ENCODE measurements at places on chromosomes 3 and 15. TPM values are rescaled to one million over a fixed set of nuclear protein-coding genes. Genes with fewer than 3 reads are reported as not detected.

DNA sequence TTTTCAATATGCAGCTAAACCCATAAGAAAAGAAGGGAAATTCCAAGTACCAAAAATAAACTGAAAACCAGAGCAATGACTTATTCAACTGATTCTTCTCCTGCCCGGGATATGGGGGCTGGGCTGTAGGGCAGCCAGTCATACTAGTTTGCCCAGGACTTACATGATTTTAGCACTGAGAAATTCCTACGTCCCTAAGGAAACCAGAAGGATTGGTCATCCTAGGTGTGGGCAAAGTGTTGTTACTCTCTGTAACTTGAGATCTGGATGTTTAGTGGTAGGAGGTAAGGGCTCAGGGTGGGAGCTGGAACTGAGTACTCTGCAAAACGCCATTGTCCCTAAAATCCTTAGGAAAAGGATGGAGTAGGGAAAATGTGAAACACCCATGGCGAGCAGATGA, 1.2 kb upstream of the DAZL start:
- H3K27me3 ChIP-seq = peaks cover 4% of the 10 kb centered on the region
- H3K4me1 ChIP-seq = peaks cover 7% of the 10 kb centered on the region
- DNase-seq = no peak
- H3K36me3 ChIP-seq = peaks cover 3% of the 10 kb centered on the region
- no peak overlapping the region for H3K4me3 ChIP-seq

Gene NANOGP8
- 0.64 TPM for total RNA-seq

Gene CCDC33
- 0.51 TPM for total RNA-seq

DNA sequence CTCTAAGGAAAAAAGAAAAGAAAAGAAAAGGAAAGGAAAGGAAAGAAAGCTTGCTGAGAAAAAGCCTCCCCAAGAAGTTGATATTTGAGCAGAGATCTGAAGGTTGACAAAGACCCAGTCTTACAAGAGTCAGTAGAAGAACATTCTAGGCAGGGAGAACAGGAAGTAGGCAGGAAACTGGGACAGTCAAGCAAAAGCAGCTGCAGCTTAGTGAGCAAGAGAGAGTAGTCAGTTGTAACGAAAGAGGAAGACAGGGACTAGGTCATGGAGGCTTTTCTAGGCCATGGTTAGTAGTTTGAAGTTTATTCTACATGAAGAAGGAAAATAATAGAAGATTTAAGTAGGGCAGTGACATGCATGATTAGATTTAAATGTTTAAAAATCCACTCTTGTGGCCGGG, 31.8 kb upstream of the KLHL6 start:
- peaks cover 22% of the 10 kb centered on the region for H3K4me1 ChIP-seq
- H3K27me3 ChIP-seq = peaks cover 4% of the 10 kb centered on the region
- peaks cover 4% of the 10 kb centered on the region for H3K36me3 ChIP-seq
- no peak overlapping the region for H3K4me3 ChIP-seq
- peak overlapping the region; percentile 33 for H3K27ac ChIP-seq

Gene DOCK3
- 1.3 TPM for total RNA-seq

Gene BHLHE40
- 15.2 TPM for total RNA-seq

Gene PRR20G
- total RNA-seq = not detected
